Stimulated activated CD4-positive, alpha-beta T cell treated with anti-CD3 and anti-CD28 coated beads, Interleukin-1b, Interleukin-23, amount 100 ng/mL, for 24 hours (primary cell): ENCODE measurements at places on chromosomes 2 and 18.

DNA sequence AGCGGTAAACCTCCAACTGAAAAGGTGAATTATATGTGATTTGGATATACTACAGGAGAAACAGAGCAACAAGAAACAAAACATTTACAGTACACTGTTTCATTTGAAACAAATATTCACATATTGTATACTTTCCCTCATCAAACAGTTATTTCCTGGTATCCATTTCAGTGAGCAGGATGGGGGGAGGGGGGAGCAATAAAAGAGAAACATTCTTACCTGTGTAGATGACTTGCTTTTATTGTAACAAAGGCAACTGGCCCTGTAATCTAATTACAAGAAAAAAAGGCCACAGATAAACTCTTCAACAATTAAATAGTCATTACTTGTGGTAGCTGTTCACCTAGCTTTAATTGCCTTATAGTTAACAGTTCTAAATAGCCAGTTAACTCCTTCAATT is 3.9 kb upstream of the PPP1CB start:
- DNase-seq, result no peak

DNA sequence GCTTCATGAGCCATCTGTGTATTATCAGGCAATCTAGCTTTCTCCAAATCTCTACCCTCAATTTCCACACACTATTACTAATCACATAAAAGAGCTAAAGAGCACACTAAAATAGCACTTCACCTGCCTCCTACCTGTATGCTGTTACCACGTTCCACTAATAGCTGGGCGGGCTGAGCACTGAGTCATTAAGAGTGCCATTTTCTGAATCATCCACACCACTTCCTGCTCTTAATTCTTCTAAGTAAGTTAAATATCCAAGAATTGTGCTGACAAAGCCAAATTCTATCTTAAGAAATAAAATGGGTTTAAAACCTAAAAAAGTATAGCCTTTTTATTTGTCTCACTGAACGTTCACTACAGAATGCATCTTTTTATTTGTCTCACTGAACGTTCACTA is 35.7 kb downstream of the NOL10 start:
- peak; percentile 23 for DNase-seq

GRCh38 chr2:172100935-172101820 is 1.5 kb downstream of the DLX2 start:
- no peak for DNase-seq

DNA sequence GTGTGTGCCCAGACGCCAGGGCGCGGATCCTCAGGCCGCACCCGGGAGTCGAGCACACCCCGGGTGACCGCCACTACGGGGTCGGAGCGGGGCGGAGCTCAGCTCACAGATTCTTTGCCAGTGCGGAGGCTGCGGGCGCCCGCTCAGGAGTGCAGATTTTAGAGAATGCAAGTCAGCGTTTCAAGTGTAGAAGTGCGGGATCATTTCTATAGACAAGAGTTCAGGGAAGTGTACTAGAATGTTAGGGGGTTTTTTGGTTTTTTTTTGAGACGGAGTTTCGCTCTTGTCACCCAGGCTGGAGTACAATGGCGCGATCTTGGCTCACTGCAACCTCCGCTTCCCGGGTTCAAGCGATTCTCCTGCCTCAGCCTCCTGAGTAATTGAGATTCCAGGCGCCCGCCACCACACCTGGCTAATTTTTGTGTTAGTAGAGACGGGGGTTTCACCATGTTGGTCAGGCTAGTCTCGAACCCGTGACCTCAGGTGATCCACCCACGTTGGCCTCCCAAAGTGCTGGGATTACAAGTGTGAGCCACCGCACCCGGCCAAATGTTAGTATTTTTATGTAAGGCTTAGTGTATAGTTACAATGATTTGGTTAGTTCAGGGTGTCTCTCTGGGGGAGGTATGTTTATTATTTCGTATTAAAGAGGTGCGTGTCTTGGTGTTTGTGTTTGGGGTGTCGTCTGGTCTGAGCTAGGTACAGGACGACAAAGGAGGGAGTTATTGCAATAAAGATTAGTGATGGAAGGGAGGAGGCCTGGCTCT is 619 bp upstream of the FAM168B start:
- DNase-seq, result no peak

- no peak for DNase-seq
Observed at GRCh38 chr18:31774477-31774785, 13.8 kb upstream of the SLC25A52 start.

DNA sequence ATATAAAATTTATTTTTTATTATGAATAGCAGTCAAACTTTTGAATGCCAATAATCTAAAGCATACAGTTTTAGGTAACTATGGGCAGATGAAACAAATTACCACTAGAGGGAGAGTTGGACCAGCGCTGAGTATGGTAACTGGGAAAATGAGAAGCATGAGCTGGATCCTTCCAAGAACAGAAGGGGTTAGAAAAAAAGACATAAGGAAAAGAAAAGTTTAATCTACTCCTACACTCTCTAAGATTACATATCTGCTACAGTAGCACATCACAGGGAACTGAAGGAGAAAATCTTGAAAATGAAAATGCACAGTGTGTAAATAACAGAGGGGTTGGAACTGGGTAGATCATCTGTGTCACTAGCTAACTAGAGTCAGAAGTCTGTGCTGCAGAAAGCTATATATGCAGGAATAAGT is 15.5 kb downstream of the REG3G start:
- DNase-seq, result no peak

DNA sequence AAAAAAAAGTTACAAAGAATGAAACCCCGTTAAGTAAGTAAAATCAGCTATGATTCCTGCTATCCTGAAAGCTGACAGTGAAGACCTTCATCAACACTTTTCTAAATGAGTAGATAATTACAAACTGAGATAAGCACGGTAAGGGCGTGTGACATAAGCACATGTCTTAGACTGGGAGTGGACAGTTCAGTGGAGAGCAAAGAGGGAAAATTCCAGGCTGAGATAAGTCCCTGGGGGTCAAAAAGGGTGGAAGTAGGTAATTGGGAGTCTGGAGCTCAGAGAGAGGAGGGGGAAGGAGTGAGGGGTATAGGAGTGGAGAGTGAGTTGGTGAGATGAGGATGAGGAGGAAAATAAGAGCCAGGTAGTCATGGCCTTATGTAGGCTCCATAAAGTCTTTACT is 4.4 kb upstream of the IL1A start:
- DNase-seq, result no peak

GRCh38 chr18:37383846-37384595 is 181.6 kb downstream of the CELF4 start:
- DNase-seq, result no peak

- DNase-seq, result no peak
Observed at GRCh38 chr18:12991821-12992179, 638 bp downstream of the CEP192 start.

GRCh38 chr2:152415796-152416195 is 80.8 kb downstream of the FMNL2 start:
- no peak for DNase-seq

DNA sequence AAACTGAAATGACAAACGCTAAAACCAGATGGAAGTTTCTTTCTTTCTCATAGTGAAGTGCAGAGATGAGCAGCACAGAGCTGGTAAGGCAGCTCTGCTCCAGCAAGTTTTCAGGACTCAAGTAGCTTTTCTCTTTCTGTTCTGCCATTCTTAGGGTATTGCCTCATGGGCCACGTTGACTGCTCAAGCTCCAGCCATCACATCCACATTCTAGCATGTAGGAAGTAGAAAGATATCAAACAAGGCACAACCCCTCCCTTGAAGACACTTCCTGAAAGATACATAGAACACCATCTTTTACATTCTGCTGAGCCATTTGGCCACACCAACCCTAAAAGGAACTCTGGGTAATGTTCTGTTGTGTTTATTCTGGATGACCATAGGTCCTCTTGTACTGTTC is 48.5 kb upstream of the GLI2 start:
- DNase-seq, result no peak

DNA sequence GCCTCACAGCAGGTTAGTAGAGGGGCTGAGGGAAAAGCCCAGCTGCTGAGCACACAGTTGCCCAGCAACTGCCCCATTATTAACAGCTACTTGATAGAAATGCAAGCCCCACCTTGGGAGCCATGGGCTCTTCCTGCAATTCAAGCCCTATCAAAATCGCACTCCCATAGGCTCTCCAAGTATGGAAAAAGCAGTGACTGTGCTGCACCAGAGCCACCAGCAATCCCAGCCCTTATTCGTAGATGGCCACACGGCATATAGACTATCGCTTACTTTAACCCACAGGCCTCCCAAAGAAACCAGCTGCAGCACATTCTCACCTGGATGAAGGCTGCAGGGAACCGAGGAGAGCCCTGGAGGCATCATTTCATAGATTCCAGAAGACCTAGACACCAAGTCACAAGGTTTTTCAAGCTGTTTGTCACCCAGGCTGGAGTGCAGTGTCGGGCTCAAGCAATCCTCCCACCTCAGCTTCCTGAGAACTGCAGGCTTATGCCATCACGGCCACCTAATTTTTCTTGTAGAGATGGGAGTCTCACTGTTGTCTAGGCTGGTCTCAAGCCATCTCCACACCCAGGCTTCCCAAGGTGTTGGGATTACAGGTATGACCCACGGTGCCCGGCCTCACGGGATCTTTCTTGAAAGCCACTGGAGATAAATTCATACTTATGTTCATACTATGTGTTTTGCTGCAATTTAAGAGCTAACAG is 11.3 kb downstream of the NCL start:
- no peak for DNase-seq

DNA sequence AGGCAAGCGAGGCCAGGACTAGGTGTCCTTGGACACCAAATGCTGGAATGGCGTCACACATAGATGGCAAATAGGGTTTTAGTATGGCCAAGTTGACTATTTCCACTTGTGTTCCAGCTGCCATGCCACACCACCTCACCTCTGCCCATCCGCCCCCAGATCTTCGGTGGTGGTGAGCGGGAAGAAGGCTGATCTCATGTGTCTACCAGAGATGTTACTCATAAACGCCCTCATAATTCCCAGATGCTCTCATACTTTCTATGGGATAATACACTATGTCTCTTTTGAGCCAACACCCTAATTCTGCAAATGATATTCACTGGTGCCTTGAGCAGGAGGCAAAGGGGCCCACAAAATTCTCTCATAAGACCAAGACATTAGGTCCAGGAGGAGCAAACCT is 281.1 kb upstream of the FN1 start:
- DNase-seq, result no peak

DNA sequence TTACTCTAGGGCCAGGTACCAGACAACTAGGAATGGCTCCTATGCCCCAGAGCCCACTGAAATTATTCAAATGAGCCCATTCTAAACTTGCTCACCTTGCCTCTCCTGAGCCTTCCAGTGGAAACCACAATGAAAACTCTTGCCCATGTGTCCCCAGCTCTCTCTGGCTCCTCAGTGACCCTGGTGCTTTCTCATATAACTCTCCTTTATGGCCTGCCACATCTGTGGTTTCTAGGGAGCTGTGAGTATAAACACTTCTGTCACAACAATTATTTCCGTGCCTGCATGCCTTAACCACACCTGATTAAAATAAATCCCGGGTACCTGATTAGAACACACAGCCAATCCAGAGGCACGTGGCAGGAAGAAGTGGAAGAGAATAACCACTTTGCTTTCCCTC is 333.0 kb upstream of the SPRED2 start:
- DNase-seq, result no peak

DNA sequence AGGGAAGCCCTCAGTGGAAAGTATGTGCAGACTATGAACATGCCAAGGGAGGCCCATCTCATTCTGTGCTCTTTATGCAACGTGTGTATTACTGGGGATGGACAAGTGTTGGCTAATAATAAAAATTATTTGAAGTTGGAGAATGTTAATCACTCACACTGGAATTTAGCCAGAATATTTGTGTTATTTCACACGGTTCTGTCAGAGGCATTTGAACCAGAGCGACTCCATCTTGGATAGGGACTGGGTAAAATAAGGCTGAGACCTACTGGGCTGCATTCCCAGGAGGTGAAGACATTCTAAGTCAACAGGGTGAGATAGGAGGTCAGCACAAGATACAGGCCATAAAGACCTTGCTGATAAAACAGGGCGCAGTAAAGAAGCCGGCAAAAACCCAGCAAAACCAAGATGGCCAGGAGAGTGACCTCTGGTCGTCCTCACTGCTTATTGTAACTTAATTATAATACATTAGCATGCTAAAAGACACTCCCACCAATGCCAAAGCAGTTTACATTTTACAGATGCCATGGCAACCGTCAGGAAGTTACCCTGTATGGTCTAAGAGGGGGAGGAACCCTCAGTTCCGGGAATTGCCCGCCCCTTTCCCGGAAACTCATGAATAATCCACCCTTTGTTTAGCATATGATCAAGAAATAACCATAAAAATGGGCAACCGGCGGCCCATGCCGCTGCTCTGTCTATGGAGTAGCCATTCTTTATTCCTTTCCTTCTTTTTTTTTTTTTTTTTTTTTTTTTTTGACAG is 2.6 kb upstream of the FZD5 start:
- no peak for DNase-seq

DNA sequence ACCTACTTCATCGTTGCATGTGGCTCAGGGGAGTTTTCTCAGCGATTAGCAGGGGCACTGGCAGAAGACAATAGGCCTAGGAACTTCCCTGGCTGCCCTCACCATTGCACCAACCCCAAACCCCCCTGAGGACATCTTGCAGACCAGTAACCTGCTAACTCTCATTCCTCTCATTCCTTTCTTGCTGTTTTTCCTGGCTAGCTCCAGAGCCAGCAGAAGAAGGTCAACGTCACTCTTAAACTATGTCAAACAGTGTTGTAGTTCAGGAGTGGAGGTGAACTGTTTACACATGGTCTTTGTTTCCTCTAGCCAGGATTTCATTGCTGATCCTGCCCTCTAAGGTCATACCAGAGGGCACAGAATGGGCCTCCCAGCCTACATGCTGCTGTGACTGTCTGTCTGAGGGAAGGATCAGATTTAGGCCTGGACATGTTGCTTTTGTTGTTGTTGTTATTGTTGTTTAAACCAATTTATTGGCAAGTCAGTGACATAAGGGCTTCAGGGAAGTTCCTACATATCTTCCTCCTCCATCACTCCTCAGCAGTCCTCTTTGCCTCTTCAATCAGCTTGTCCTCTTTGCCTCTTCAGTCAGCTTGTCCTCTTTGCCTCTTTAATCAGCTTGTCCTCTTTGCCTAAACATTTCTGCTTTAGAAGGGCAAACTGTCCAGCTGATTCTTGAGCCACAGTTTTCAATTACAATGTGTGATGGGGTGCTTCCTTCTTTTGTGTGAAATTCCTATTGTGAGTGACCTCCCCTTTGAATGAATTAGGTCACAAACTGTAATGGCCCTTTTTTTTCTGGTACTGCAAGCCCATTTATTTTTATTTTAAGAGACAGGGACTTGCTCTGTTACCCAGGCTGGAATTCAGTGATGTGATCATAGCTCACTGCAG is 471.9 kb upstream of the TNP1 start:
- DNase-seq, result no peak

DNA sequence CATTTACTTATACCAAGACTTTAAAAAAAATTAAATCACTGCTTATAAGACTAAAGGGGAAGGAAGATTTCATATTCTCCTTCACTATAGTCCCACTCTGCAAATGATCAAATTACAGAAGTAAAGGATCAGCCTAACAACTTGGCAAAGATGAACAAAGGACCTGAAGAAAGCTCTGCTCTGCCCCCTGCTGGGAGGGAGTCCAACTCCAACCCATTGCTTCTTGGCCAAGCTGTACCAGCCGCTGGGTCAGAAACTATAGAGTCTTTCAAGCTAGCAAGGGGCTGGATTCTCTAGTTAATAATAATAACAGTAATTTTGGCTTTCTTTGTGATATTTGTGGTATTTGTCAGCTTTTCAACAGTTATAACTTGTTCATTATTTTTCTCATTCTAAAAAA is 927.0 kb upstream of the CRIM1 start:
- no peak for DNase-seq
